ENCODE measurements at places on chromosomes 16 and 17.

- no peak for DNase-seq
Observed at GRCh38 chr16:54158986-54159385, 127.6 kb downstream of the IRX3 start.

DNA sequence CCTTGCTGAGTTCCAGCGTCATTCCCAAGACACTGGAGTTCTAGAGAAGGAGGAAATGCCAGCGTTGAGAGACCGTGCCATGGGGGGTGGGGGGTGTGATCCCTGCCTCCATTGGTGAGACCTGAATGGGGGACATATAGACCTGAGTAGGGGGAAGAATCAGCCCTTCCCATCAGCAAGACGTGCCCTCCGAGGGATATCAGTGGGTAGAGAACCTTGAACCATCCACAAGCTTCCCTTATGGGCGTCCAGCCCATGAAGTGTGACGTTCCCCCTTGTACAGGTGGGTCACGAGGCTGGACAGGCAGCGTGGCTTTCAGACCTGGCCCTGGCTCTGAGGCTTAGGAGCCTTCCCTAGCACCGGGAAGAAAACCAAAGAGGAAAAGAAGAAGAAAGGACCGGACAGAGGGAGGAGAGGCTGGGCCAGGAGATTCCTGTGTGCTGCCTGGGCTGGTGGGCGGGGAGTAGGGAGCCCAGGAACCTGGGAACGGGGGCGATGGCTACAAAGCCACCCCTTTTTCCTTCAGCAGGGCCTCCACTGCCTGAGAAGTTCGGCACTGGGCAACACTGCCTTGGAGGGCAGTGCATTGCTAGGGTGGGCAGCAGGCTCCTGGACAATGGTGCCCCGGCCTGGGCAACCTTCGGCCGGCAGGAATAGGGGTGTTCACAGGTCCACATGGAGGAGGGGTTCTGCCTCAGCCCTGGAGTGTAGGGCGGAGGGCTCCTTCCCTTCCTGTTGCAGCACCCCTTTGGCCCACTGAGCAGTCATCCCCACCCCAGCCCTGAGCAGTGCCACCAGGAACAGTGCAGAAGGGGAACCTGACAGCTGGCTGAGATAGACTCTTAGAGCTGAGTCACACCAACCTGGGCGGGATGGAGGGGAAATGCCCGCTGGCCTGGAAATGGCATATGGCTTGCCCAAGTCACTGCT is 7.2 kb downstream of the RAB11FIP4 start:
- DNase-seq: no peak

- DNase-seq: no peak
Observed at GRCh38 chr16:50238868-50239301, 27.5 kb upstream of the ADCY7 start.

DNA sequence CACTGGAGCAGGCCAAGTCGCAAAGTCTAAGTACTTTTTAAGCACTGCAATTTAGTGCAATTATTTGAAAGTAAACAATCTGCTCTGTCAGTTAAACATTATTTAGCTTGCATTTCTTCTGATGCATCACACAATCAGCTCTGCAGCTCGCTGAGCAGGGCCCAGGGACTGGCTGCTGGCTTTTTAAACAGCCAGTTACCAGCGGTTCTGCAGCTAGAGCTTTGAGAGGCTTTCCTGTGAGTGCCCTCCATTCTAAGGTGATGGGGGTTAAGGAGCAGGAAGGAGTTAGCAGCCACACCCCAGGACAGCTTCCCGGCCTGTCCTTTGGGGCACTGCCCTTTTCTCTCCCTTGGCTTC is 154.3 kb downstream of the SALL1 start:
- DNase-seq: no peak

- DNase-seq: no peak
Observed at GRCh38 chr17:80086081-80086480, 15.3 kb upstream of the GAA start.

GRCh38 chr16:67403976-67404555 is 10.8 kb upstream of the TPPP3 start:
- no peak for DNase-seq

DNA sequence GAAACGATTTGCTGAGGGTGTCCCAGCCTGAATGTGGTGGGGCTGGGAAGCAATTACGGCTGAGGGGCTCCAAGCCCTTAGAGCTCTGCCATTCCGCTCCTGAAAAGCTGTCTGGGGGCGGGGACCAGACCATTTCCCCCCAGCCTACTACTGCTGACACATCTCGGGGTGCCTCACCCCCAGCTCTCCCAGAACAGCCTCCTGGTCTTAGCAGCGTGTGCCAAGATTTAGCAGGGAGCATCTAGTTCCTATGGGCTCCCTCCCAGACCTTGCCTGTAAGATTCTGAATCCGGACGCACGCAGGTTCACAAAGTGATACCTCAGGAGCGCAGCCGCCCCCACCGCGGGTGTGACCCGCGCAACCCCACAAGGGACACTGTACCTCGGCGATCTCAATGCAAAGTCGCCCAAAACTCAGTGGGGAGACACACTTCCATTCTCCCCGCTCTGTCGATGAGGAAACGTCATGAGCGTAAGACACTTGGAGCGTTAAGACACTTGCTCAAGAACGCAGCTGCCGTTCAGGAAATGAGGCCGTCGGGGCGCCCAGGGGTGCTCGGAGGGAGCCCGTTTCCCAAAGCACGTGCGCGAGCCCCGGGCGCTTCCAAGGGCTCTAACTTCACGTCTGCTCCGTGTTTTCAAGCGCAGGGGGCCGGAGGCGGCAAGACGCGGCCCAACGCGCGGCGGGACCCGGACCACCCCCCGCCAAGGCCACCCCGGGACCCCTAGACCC is 629 bp downstream of the GEMIN4 start:
- no peak for DNase-seq

GRCh38 chr17:78168242-78168902 is at the start of gene SYNGR2:
Gene SYNGR2 (plus strand): TSS chr17:78168581. CDS start chr17:78168617, 36 bp downstream.
- no peak for DNase-seq

GRCh38 chr17:74763565-74764387 is 12.4 kb downstream of the NAT9 start:
- no peak for DNase-seq

DNA sequence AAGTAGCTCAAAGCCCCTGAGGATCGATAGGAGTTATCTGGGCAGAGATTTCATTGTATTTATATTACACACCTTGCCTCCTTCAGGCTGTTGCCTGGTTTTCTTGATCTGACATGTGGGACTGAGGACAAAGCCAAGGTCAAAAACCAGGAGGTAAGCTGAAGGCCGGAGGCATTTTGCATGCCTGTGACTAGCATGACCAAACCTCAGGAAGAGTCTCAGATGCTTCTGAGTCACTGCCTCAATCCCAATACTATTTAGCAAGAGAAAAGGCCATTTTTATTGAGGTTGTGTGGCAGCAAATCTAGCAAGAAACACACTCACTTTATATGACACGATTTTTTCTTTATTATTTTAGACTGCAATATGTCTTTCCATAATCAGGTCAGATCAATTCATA is 968.1 kb downstream of the CDH11 start:
- DNase-seq: no peak

GRCh38 chr17:63645775-63646487 is 23.7 kb downstream of the MAP3K3 start:
- no peak for DNase-seq

- DNase-seq: no peak
Observed at GRCh38 chr17:29914819-29915537, 15.1 kb downstream of the SSH2 start.

GRCh38 chr17:34852614-34853013 is 108.6 kb downstream of the CCT6B start:
- DNase-seq: no peak
